ENCODE measurements at places on chromosomes 1 and 21.

DNA sequence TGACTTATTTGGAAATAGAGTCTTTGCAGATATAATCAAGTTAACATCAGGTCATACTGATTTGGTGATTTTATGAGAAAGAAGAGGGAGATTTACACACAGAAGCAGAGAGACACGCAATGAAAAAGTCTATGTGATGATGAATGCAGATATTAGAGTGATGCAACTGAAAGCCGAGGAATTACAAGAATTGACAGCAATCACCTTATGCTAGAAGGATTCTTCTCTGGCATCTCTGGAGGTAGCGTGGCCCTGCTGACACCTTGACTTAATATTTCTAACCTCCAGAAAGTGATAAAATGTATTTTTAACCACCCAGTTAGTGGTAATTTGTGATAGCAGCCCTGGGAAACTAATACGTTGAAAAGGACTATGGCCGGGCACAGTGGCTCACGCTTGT is 14.2 kb upstream of the CFH start:
- DNase-seq, result no peak

DNA sequence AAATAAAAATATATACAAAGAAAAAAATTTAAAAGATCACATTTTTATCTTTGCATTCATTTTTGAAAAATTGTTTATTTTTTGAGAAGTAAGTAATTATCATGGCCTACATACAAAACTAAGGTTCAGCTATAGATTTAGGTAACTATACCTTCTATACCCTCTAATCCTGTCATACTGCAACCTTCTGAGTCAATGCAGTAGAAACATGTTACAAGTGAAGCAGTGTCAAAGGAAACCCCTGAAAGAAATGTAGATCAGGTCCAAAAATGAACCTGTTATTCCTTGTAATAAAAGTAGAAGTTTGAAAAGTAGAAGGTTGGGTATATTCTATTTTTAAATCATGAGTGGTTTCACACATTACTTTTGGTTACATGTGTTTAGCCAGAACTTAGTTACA is 51.3 kb downstream of the PTGS2 start:
- DNase-seq, result no peak

DNA sequence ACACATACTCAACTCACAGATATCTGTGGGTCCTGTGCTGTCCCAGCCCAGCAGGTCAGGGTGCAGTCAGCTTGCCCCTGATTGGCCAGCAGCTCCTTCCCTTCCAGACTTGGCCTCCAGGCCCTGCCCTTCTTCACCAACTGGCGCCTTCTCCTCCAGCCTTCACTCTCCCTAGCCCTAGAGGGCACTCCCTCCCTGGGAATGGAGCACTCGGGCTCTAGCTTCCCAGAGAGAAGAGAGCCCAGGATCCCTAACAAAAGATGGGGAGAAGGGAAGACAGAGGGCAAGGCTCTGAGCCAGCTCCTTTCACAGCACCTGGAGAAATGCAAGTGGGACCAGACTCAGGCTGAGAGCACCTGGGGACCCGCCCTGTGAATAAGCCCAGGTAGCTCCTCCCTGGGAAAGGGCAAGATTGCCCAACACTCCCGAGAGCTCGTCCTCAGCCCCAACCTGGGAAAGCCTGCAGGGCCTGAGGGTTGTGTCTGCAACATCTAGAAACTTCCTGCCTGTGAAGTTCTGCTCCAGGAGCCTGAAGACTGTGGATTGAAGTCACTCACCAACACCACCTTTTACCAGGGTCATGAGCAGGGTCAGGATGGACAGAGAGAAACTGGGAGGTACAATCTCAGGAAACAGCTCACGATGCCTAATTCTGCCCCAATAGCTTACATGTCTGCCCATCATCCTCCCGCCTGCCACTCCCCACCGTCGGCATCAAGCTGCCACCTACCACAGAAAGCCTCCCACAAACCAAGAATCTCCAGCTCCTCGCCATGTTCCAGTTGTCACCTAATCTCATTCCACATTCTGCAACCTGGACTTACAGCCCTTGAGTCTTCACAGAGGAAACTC is at the start of gene PGLYRP4:
Gene PGLYRP4 (minus strand): TSS at position 331 of the 852 bp plus-strand sequence. CDS start 909 bp downstream, outside the sequence.
- no peak for DNase-seq

DNA sequence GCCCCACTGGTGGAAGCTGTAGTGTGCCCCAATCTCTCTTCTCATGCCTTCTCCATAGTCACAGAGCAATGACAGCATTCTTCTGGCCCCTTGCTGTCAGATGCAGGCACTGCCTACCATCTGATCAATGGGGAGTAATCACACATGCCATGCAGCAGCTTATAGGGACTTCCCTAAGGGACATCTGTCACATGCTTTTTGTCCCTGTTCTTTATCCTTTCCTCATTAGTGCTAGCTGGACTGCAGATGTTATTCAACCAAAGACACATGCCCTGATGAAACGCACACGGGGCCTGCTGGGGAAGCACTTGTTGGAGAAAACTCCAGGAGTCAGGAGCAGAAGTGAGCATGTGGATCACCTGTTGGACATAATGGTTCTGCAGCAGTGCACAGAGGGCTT is 108.7 kb downstream of the KCNJ15 start:
- DNase-seq, result no peak

DNA sequence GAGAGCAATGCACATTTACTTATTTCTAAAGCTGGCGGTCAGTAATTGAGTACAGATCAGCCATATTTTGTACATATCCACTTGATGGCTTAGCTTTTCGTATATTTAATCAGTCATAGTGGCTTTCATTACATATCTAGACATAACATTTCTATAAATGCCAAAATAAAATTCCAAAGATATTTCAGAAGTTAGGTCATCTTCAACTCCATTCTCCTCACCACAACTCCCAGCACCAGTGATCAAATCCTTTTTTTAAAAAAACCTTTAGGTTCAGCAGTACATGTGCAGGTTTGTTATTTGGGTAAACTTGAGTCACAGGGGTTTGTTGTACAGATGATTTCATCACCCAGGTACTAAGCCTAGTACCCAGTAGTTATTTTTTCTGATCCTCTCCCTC is 53.9 kb upstream of the GNG4 start:
- DNase-seq, result no peak

GRCh38 chr21:43262427-43262826 is 93.6 kb downstream of the CRYAA start:
- peak; percentile 30 for DNase-seq

DNA sequence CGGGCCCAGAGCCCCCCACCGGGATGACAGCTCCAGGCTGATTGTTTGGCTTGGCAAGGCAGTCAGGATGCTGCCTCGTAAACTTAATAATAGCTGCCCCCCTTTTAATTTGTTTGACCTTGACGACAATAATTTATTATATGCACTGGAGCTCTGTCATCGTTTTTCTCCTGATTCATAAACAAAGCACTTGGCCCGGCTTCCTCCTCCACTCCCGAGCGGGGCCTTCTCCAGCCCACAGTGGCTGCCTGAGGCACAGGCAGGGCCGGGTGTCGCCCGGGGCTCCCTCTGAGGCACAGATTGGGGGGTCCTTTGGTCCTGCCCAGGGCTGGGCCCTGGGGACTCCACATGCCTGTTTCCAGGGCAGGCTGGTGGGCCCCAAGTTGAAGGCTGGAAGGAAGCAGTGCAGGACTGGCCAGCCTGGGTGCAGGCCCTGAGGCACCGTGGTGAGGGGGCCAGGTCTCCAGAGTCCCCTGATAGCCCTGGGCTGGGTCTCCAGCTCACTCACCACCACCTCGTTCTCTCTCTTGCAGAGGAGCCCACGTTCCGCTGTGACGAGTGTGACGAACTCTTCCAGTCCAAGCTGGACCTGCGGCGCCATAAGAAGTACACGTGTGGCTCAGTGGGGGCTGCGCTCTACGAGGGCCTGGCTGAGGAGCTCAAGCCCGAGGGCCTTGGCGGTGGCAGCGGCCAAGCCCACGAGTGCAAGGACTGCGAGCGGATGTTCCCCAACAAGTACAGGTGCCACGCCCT is 52.0 kb upstream of the ARHGEF16 start:
- no peak for DNase-seq

- no peak for DNase-seq
Measured at GRCh38 chr1:10736634-10737586, 59.5 kb downstream of the CASZ1 start.

DNA sequence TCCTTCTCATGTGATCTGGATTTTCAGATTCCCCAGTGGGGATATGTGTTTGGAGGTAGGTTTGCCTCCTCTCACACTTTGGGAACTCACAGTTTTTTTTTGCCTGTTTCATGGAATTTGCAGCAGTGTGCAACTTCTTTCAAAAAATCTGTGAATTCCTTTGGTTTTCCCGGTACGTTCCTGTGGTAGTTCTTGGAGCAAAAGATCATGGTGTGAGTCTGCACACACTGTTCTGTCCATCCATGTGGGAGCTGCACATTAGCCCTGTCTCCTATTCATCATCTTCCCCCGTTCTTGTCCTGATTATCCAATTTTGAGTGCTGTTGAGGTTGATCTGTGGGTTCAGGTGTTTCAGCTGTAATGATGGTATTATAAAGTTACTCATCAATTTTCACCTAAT is 30.3 kb upstream of the TACSTD2 start:
- no peak for DNase-seq

DNA sequence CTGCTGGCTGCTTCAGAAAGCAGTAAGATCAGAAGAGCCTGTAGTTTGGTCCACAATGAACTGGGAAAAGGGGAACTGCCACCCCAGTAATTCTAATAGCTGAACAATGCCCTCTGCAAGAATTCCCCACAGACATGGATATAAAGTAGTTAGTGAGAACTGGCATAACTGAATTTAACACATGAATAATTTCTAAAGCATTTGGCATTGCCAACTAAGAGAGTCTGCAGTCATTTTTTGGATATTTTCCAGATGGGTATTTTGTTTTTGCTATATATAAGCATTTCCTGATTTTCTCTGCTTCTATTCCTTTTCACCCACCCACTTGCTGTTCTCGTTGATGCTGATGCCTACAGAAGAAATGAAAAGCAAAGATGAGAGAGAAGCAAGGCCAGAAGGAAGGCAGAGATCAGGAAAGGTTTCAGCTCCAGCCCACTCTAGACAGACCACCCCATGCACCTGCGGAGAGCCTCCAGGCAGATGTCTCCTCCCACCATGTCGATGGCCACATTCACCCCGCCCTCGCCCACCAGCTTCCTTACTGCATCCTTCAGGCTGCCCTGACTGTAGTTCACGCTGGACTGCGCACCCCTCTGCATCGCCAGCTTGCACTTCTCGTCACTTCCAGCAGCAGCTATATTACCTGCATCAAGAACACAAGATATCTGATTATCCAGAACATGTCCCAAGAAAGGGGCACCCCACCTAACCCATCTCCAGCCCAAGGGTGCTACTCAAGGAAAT is 55.9 kb upstream of the SEC16B start:
- no peak for DNase-seq

DNA sequence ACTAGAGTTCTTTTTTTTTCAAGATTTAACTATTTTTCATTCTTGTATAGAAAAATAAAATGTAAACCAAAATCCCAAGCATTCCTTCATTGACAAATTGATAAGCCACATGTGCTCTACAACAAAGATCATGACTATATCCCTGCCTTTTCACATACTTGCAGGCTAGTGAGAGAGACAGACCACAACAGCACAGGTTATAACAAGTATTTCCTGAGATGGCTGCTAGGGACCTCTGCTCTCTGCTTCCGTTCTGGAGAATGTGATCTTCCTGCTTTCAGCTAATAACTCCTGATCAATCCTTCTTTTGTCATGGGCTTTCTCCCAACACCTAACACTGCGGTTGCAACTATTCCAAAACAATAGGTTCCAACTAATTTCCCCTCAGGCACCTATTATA is 14.0 kb upstream of the SPRR2F start:
- no peak for DNase-seq

DNA sequence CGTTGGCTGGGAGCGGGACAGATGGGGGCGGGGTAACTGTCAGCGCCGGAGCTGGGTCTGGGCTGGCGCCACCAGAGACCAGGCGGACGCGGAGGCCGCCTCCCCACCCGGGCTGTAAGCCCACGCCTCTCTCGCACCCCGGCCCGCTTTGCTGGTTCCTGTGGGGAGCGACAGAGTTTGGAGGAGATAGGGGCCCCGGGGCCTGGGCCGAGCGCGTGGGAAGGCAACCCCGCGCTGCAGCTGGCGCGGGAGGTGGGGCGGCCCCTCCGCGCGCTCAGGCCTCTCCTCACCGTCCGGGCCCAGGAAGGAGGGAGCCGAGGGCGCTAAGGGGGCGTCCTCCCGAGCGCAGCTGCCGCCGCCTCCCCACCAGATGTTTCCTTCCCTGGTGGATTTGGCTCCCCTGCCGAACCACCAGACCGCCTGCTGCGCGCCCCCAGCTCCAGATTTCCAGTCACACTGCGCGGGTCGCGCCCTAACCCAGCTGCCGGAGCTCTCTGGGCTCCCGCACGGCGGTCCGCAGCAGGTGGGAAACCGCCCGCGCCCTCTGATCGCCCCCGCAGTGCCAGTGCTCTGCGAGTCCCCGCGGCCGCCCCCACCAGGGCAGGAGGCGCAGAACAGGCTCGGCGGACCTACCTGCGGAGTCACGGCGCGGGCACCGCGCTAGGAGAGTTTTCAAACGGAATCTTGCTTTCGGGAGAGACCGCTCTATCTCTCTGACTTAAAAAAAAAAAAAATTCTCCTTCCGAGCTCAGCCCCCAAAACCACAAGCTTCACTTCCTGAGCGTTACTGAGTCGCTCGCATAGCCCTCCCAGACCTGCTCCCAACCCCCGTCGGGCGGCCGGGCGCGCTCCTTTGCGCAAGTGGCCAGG is 1.1 kb downstream of the GFI1 start:
- DNase-seq, result peak; percentile 78

GRCh38 chr1:16367258-16367967 is 371 bp downstream of the SZRD1 start:
- peak; percentile 81 for DNase-seq

DNA sequence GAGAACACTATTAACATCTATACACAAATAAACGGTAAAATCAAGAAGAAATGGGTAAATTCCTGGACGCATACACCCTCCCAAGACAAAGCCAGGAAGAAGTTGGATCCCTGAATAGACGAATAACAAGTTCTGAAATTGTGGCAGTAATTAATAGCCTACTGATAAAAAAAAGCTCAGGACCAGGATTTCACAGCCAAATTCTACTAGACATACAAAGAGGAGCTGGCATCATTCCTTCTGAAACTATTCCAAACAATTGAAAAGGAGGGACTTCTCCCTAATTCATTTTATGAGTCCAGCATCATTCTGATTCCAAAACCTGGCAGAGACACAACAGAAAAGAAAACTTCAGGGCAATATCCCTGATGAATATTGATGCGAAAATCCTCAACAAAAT is 70.7 kb upstream of the FMO3 start:
- DNase-seq, result no peak

DNA sequence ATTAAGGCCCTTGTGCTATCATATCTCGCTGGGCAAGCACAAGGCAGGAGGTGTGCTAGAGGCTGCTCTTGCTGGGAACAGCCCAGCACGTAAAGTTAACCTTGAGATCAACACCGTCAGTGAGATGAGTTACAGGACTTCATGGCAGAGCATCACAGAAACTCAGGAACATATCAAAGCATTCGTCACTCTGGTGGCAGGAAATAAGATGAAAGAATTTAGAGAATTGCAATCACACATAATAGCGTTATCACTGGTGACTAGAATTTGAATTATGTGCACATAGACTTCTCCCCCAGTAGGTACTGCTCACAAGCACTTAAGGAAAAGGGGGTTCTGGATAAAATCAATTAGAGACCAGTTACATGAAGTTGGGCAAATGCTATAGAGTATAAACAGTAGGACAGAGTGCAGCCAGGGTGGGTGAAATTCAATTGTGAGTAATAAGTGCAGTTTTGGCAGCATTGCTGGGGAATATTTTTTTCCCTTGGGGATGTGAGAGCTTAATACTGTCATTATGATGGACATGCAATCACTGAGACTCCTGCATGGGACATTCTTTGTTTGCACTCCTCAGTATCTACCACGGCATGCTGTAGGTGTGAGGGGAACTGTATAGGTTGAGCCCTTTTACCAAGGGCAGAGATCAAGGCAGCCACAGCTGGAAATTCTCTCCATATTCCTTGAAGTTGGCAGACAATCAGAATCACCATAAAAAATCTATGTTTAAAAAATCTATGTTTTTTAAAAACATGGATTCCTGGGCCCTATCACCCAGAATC is 44.2 kb upstream of the ARHGAP29 start:
- no peak for DNase-seq

Data from CD4-positive, alpha-beta T cell treated with Interleukin-6 at 100 ng/mL for 8 hours (primary cell).